ENCODE measurements at places on chromosomes 3 and 15.

- DNase-seq, result no peak
Observed at GRCh38 chr3:159432682-159433340, 555.8 kb upstream of the IL12A start.

DNA sequence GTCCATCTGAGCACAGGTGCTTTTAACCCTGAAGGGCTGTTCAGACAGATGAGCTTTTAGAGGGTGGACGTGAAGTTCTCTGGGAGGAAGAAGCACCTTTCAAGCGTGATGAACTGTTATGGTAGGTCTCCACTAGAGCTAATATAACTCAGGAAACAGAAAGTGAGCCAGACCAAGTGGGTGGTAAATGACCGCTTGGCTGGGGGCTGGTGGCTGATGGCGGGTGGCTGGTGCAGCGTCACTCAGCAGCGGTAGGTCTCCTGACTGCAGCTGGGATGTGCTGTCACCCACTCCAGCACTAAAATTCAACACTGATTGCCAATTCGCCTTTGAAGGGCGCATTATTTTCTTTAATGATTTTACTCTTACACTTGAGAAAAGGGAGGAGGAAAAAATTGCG lies 31.2 kb upstream of the LACTB start:
- DNase-seq, result no peak

DNA sequence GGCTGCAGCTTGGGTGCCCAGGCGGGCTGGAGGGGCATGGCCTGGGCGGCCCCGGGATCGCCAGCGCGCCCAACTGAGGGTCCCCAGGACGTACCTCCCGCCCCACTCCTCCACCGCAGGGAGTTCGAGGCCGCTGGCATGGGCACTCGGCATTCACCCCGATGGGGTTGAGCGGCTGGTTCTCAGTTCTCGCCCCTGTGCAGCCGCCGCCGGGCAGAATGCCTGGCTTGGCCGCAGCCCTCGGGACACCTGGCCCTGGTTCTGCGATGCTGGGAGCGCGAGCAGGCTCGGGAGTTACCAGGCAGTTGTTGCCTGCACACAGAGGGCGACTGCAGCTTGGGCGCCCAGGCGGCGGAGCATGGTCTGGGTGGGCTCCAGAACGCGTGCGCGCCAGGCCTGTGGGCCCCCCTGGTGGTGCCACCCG lies 121.4 kb downstream of the LMLN start:
- no peak for DNase-seq

DNA sequence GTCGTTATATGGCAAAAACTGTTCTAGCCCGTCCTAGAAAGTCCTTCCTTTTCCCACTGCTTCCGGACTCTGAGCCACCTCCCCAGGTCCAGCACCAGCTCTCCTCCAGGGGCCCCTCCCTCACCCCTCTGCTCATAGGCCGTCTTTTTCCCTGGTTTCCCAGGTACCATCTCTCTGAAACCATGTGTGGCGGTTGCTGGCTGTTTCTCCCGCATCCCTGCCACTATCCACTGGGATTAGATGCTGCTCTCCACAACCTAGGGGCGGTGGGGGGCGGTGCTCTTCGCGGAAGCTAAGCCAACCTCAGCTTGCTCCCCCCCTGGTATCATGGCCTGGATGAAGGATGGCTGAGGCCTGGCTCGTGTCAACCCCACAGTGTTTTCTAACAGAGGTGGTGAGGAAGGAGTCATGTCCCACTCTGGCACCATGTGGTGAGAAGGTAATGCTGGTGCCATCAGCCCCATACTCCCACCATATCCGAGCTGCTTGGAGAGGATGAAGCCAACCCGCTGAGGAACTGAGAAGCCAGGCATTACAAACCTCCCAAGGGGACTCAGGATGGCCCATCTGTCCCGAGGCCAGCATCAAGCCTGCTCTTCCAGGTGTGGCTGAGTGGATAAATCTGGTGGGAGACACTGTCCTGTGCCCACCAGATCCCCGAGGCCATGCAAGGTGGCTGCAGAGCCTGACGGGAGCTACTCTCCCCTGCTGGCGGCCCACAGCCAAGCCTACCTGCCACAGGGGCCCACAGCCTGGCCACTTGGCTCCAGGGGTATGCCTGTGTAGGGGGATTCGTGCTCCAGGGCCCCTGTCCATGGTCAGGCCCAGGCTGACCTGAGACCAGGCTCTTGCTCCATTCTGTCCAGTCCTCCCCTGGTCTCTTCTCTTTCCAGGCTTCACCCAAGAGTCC lies 27.9 kb upstream of the SLC41A3 start:
- DNase-seq, result no peak

GRCh38 chr3:150450916-150451315 lies 42.8 kb downstream of the TSC22D2 start:
- DNase-seq, result no peak

- no peak for DNase-seq
Observed at GRCh38 chr3:181486141-181486885, 225.4 kb upstream of the SOX2 start.

GRCh38 chr3:134378818-134379217 lies 4.6 kb upstream of the AMOTL2 start:
- DNase-seq, result no peak

GRCh38 chr15:60406513-60407414 lies 9.0 kb upstream of the ANXA2 start:
- no peak for DNase-seq

DNA sequence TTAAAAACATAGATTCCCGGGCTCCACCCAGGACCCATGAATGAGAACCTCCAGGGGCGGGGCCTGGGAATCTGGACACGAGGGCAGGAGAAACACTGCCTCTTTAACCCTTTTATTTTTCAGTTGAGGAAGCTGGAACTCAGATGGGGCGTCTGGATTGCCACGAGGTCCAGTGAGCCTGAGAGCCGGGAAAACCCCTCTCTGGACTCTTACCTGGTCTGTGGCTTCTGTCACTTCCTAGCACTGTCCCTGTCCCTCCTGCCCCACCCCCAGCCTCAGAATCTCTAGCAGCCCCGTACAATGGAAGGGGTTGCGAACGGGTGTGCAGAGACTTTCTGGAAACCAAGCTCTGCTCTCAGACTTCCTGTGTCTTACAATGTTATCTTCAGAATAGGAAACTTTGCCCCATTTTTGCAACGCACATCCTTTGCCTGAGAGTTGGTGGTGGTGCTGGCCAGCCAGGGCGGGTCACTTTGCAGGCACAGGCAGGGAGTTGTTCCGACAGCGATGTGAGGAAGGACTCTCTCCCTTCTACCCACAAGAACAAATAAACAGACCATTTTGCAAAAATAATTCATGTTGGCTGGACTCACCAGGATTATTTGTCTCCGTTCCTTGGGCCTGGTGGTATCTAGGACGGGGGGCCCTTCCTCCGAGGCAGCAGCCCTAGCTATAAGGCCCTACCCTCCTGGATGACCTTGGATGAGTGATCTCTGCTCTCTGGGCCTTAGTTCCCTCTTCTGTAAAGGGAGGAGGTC lies 59.1 kb downstream of the SMAD6 start:
- DNase-seq, result no peak

GRCh38 chr3:121064121-121064520 lies 156.1 kb downstream of the STXBP5L start:
- DNase-seq, result no peak

GRCh38 chr15:41567261-41567660 lies 8.2 kb downstream of the TYRO3 start:
- DNase-seq, result no peak

- no peak for DNase-seq
Observed at GRCh38 chr3:194133661-194134230, 2.2 kb upstream of the HES1 start.

DNA sequence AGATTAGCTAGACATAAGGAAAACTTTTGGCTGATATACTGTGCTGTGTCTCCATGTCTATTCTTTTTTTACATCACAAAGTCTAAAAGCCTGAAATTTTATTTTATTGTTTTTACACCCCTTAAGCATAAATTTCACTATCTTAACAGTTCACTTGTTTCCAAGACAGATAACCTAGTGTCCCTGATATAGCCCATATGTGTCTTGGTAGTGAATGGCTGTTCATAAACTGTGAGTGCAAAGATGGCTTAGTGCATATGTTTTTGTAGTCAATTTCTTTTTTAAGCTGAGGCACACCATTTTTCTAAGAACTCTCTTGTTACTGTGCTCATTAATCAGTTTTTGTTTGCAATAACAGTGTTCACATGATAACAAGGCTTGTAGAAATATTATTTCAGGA lies 381.1 kb downstream of the OXSM start:
- DNase-seq, result no peak

DNA sequence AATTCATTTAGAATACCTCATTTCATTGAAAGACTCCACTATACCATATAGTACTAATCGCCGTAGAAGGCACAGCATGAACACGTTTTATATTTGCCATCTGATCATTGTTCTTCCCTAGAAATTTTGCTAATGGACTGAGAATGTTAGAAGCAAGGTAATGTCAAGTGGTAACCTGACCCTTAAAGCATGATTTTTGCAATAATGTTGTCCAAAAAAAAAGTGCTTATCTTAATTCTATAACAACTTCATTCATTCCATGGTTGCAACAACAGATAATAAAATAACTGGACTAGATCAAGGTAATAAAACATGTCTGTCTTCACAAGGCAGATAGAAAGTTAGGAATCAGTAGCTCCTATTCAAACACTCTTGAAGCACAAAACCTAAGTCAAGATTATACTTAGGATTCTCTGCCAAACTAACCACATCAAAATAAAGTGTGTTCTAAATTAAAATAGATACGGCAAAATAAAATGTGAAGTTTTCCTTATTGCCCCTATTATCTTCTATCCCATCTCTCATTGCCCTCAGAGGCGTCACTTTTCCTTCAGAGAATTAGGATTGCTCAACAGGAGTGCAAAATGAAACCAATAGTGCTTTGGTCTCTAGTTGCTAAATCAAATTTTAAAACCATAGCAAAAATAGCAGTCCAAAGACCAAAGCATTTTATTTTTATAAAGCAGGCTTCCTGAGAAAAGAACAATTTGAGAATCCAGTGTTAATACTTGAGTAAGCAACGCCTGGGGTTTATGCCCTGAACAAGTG lies 317.4 kb upstream of the UBE2E2 start:
- DNase-seq, result no peak

- DNase-seq, result no peak
Observed at GRCh38 chr15:101037090-101037830, 118.1 kb downstream of the LRRK1 start.

GRCh38 chr3:114622001-114622400 lies 328.2 kb downstream of the TIGIT start:
- no peak for DNase-seq

DNA sequence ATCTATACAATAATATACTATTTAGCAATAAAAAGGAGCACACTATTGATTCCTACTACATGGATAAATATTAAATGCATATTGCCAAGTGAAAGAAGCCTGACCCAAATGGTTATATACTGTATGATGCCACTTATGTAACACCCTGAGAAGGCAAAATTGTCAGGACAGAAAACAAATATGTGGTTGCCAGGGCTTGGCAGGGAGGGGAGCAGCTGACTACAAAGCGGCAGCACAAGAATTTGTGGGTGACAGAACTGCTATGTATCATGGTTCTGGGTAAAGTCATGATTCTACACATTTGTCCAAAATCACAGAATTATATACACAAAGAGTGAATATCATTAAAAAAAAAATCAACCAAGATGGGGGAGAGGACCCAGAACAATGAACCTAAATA lies 22.5 kb downstream of the TBC1D2B start:
- no peak for DNase-seq

DNA sequence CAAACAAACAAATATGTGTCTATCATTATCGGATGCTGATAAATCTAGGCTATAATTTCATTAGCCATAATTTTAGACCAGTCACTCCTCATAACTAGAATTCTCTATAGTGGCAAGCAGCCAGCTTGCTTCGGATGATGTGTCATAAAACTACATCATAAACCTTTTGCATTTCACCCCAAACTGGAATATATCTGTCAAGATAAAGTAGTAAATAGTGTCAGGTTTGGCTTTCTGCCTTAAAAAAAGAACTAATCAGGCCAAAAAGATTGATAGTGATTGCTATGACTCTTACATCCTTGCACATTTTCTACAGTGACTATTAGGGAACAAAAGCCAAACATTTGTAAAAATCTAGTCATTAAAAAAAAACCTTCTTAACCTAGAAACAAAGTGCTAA lies 51.0 kb downstream of the DPPA2 start:
- DNase-seq, result no peak

- no peak for DNase-seq
Observed at GRCh38 chr3:172516318-172517214, 6.7 kb downstream of the TNFSF10 start.

GRCh38 chr15:65632780-65633375 lies 11.1 kb downstream of the SLC24A1 start:
- no peak for DNase-seq

All from stimulated activated CD8-positive, alpha-beta memory T cell treated with anti-CD3 and anti-CD28 coated beads, Interleukin-15, amount 100 ng/mL, for 24 hours (primary cell).